ENCODE measurements at places on chromosomes 4 and X.
A peak's percentile ranks its signal among the peaks of the same experiment; 100 is the strongest.

DNA sequence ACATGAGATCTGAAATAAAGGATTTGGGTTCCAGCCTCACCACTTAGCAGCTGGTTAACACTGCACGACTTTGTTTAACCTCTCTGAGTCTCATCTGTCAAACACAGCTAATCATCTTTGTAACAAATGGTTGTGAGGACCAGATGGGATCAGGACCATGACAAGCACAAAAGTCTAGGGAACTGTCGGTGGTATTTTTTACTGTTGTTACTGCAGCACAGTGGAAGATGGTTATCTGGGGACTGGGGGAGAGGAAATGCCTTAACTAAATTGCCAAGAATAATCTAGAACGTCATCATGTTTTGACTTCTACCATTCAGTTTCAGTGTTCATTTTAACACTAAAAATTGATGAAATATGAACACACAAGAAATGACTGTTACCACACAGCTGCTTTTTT, 99.5 kb downstream of the ADGRA3 start:
- no peak for DNase-seq

DNA sequence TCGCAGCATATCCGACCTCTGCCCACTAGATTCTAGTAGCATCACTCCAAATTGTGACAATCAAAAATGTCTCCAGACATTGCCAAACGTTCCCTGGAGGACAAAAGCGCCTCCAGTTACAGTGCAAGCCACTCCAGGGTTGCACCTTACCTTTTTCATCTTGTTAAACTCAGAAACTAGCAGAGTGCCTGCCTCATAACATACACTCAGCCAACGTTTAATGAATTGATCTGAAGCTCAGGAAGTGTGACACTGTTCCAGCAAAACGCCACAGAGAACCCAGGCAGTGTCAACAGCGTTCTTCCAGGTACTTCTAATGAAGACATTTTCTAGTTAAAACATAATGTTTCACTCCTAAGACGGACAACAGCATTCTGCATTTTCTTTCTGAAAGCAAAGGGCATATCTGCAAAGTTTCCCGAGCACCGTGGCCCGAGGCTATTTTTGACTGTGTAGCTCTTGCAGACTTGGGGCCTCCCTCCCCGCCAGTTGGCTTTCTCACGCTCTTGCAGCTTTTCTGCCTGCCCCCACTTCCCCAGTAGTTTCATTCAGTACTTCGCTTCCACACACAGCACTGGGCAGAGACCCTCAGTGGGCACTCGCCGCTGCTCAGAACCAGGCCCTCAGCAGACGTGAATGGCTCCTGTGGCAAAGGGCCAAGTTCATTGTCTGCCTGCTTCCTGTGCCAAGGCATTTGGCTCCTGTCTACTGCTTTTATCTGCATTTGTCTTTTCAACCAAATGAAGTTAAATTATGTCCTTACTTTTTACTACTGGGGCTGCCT, 133.4 kb upstream of the TTC29 start:
- DNase-seq, result no peak

- no peak for DNase-seq
These were observed 26.6 kb downstream of the NLGN3 start for GRCh38 chrX:71171110-71171801.

- DNase-seq, result no peak
These were observed 14.4 kb upstream of the PGRMC2 start for GRCh38 chr4:128301979-128302378.

GRCh38 chr4:53421791-53422190, 44.4 kb downstream of the FIP1L1 start:
- no peak for DNase-seq

- no peak for DNase-seq
These were observed at the start of gene SPATA18 for GRCh38 chr4:52051213-52051614. Gene SPATA18, plus strand, starts transcription at chr4:52051304. Its CDS starts 401 bp downstream, at chr4:52051705.

- DNase-seq, result no peak
These were observed 958 bp downstream of the CUL4B start for GRCh38 chrX:120559804-120560203.

DNA sequence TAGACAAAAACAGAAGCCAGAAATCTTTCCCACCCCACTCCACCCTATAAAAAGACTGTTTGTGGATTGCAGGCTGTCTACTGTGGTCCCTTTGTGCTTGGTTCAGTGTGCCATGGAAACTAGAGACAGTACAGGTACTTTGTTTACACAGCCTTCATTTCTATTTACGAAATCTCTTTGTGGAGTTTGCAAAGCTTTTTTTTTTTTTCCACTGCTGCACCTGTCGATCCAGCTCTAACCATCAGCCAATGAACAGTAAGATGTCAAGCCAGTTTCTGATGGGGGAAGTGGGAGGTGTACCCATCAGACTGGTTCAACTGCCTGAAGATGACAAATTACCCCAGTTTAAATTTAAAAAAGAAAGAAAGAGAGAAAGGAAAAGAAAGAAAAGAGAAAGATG, 20.2 kb upstream of the LRBA start:
- no peak for DNase-seq

DNA sequence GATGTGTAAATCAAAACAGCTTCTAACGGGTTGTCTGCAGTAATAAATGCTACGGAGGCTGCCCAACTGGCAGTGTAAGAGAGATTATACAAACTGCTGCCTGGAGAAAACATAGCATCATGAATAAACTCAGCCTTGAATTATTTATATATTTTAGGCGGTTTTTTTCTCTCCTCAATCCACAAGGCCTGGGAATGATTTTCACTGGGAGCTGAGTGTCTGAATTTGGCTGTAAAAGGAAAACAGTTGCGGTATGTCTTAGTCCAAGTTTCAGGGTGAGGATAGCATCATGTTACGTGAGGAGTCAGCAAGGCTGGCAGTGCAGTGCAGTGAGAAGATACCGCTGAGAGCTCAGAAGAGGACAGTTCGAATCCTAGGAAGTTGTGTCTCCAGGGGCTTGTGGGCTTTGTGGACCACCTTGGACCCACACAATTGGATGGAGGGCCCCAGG, 291.5 kb upstream of the BOD1L1 start:
- peak; percentile 88 for DNase-seq

DNA sequence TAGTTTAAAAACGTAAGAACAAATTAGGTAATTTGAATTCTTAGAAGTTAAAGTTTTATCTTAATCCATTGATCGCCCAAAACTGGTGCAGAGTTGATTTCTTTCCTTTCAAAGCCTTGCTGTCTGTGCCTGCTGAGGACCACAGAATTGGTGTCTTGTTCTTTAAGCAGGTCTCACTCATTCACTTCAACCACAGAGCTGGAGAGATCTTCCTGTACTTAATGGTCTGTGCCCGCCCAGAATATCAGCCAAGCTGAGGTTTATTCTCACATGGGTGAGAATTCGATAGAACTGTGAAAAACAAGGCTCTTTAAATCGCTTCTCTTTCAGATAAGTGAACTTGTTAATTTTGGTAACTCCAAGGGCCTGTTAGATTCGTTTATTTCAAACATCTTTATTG, 31.6 kb downstream of the DCUN1D4 start:
- no peak for DNase-seq

- no peak for DNase-seq
These were observed 30.5 kb downstream of the RHOH start for GRCh38 chr4:40227284-40227683.

DNA sequence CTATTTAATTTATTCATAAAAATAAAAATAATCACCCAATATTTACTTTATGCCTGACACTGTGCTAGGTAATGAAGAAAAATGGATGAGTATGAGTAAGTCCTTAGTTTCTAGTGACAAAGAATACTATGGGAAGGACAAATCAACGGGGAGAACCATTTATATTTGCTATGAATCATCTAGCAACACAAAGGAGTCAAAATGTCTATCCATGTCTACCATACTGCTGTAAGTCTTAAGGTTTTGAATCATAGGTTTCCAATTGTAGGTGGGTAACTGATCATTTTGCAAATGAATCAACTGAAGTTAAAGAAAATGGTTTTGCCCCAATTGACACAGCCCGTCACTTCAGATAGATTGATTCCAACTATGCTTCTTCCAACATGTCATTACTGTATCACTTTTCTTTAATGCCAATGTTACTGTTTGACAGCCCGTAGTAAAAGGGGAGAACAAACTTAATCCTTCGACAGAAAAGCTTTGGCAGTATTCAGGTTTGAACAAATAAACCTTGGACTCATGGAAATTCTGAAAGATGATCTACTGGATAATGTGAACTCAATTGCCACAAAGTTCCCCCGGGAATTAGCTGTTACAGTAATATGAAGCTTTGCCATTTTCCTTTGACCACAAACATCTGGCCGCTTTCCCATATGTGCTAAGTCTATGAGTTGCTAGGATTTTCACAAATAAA, 3.2 kb downstream of the TDO2 start:
- peak; percentile 75 for DNase-seq

DNA sequence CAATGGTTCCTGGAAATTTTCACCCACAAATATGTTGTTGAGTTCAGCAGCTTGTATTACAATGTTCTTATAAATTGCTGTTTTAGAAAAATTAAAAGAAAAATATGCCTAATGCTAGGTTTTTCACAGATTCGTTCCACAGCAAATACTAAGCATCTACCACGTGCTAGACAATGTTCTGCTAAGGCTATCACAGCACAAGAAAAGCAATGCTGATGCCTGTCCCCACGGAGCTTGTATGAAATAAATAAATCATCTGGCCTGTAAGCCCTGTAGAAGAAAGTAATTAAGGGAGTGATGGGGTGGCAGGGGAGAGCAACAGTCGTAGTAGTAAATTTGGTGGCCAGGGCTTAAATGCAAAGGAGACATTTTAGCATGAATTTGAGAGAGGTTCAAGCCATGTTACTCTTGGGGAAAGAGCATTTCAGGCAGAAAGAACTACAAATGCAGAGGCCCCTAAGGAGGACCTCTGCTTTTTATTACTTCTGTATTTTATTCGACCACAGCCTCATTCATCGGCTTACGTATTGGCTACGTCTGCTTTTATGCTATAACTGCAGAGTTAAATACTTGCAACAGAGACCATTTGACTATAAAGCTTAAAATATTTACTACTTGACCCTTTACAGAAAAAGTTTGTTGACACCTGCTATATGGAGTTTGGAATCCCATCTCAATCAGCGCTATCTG, 36.3 kb downstream of the ARAP2 start:
- no peak for DNase-seq

GRCh38 chrX:45872480-45872879, 671.8 kb upstream of the DIPK2B start:
- DNase-seq, result no peak

GRCh38 chrX:100072336-100072735, 337.7 kb downstream of the PCDH19 start:
- no peak for DNase-seq

- no peak for DNase-seq
These were observed 47.8 kb downstream of the SEPSECS start for GRCh38 chr4:25112366-25112994.

- DNase-seq, result no peak
These were observed 248.2 kb upstream of the TEX13A start for GRCh38 chrX:105468741-105469140.

DNA sequence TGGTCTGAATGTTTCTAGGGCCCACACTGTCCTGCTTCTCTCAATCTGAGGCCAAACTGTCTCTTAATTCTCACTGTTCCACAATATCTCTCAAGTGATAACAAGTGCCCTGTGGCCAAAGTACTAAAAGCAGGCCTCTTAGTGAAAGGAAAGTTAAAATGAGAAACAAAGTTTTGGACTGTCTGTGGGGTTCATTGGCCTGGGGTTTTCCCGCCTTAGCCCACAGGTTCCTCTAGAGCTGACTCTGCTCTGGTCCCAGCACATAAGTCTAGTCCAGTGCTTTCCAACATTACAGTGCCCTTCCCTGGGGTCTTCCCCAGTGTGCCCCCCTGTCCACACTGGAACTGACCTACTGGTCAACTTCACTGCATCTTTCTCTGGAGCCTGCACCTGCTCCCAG, 6.3 kb downstream of the MAGEB1 start:
- DNase-seq, result no peak

- no peak for DNase-seq
These were observed 79.1 kb downstream of the TECRL start for GRCh38 chr4:64330143-64330542.

GRCh38 chr4:88690355-88690754, 7.3 kb downstream of the NAP1L5 start:
- peak; percentile 36 for DNase-seq

GRCh38 chrX:152915541-152916241, 17.8 kb downstream of the ZNF185 start:
- peak; percentile 33 for DNase-seq

GRCh38 chr4:48017108-48017571, 568 bp downstream of the NIPAL1 start:
- peak; percentile 30 for DNase-seq

DNA sequence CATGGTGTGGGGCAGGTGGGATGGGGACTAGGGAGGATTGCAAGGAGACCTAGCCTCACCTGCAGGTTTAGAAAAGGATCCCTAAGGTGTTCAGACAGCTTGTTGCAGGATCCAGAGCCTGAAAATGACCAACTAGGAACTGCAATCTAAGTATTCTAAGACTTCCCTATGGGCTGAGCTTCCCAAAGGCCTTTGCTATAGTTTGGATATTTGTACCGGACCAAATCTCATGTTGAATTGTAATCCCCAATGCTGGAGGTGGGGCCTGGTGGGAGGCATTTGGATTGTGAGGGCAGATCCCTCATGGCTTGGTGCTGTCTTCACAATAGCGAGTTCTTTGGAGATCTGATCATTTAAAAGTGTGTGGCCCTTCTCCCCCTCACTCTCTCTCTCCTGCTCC, 52.1 kb downstream of the GPC3 start:
- no peak for DNase-seq

GRCh38 chr4:30068234-30068633, 651.9 kb upstream of the PCDH7 start:
- DNase-seq, result no peak
